Activated naive CD4-positive, alpha-beta T cell treated with anti-CD3 and anti-CD28 coated beads, Interleukin-2, amount 50 U/mL, for 16 hours (primary cell): ENCODE measurements at places on chromosomes 4 and X.
A peak's percentile ranks its signal among the peaks of the same experiment; 100 is the strongest.

- no peak for DNase-seq
Measured at GRCh38 chr4:80419946-80420345, 84.4 kb downstream of the CFAP299 start.

DNA sequence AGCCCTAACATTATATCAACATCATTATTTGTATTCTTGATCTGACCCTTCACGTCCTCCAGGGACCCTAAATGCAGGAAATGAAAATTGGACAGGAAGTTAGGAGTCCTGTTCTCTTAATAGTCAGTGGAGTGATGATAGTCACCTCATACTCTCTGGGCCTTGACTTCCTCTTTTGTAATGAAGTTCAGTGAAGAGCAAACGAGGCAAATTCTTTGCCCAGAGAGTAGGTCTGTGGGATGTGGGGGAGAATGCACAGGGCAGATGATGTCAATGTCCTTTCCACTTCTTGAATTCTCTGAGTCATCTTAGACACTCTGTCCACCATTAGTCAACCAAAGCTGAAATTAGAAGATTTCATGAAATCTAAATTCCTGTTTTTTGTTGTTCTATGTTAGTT is 17.1 kb upstream of the GPRIN3 start:
- no peak for DNase-seq

- DNase-seq: no peak
Measured at GRCh38 chrX:37802028-37802427, 22.2 kb downstream of the CYBB start.

- no peak for DNase-seq
Measured at GRCh38 chr4:78510681-78511080, 40.9 kb upstream of the ANXA3 start.

- DNase-seq: peak; percentile 80
Measured at GRCh38 chr4:10457255-10457801, at the start of gene ZNF518B. ZNF518B (minus strand) TSS chr4:10457426; CDS start chr4:10446328, 11,098 bp downstream.

GRCh38 chrX:114903618-114904017 is 113.8 kb downstream of the IL13RA2 start:
- no peak for DNase-seq

- no peak for DNase-seq
Measured at GRCh38 chrX:13721819-13722519, 12.5 kb downstream of the TRAPPC2 start.

DNA sequence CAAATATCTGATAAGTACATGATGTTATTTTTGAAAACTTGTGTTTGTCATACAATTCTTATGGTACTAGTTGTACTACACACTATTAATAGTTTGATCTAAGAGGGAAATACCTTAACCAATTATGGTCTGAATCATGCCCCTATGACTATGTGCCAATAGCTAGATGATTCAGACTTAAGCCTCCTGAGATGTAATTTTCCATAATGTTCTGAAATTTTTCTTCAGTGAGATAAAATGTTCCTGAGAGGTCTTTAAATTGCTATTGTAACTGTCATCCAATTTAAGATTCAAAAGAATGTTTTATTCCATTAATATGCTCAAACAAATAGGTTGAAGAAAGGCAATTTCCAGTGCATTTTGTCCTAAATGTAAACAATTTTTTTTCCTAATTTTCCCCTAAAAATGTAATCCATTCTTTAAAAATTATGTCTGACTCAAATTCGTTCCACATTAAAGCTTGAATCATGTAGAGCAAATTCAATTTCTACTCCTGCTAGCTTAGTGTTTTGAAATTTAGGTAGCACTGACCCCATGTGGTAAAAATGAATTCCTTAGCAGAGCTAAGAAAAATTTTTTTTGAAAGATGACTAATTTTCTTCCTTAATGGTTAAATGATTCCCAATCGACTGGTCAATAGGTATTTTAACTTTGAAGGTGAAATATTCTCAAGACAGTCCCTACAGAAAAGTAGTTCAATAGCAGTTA is 49.1 kb downstream of the APOOL start:
- no peak for DNase-seq

- DNase-seq: no peak
Measured at GRCh38 chr4:176729489-176729888, 63.2 kb downstream of the VEGFC start.

GRCh38 chr4:97116511-97116910 is 1026.8 kb downstream of the STPG2 start:
- no peak for DNase-seq

- no peak for DNase-seq
Measured at GRCh38 chrX:16629909-16630308, 20.0 kb upstream of the S100G start.

- no peak for DNase-seq
Measured at GRCh38 chrX:17758382-17758781, 21.1 kb downstream of the SCML1 start.

- DNase-seq: no peak
Measured at GRCh38 chrX:100654261-100654660, 10.3 kb downstream of the SRPX2 start.

DNA sequence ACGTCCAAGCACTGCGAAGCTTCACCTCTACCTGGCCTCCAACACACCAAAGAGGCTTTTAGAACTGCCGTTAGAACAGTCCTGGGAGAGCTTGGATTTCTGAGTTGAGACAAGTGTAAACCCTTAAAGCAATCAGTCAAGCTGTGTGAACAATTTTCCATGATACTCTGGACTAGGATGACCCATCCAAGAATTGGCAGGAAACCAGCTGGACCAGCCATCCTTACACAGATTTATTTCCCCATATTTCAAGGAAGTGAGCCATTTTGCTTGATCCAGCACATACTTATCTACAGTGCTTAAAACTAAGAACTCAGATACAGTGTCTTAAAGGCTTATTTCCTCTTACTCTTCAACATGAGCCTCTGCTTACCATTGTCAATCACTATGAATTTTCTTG is 340.7 kb upstream of the HS3ST1 start:
- no peak for DNase-seq

DNA sequence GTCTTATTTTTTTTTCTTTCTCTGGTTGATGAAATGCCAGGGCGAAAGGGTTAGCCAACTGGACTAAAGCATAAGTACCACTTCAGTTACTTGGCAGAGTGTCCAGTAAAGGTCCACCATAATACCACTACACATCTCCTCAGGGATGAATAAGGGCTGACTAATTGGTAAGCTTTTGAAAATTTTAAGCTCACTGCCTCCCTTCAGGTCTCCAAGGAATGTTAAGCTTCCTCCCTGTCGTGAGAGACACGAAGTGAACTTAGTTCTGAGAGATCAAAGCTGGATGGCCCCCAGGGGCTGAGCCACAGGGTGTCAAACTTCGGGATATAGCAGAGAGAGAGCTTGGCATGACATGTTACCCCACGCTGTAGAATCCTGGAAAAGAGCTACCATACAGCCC is 111.4 kb downstream of the VSIG4 start:
- no peak for DNase-seq

DNA sequence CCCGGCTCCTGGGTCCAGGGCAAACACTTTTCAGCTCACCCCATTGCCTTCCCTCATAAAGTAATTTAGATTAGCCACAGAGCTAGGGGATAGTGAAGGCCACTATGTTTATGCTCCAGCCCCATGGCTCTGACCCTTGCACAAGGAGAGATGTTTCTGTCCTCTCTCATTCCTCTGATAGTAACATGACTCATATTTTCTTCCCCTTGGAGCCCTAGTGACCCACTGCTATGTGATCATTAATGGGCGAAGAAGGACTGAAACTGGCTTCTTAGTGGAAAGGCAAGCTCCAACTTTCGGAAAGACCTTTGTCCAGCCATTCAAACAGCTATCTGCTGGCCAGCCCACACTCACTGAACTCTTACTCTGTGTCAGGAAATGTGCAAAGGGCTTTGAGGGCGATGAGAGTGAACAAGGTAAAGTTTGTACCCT is 12.3 kb downstream of the CLDN2 start:
- DNase-seq: no peak

DNA sequence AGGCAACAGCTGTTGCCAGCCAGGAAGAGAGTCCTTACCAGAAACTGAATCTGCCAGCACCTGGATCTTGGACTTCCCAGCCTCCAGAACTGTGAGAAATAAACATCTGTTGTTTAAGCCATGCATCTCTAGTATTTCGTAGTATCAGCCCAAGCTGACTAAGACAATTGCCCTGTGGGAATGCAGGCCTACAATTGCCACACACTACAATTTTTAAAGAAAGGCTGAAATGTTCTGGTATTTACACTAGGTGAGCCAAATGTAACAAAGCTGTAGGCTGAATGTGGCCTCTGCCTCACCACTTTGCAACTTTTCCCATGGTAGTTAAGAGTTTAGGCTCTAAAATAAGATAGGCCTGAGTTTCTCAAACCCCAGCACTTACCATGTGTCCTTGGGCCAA is 59.1 kb downstream of the SPATA18 start:
- no peak for DNase-seq

DNA sequence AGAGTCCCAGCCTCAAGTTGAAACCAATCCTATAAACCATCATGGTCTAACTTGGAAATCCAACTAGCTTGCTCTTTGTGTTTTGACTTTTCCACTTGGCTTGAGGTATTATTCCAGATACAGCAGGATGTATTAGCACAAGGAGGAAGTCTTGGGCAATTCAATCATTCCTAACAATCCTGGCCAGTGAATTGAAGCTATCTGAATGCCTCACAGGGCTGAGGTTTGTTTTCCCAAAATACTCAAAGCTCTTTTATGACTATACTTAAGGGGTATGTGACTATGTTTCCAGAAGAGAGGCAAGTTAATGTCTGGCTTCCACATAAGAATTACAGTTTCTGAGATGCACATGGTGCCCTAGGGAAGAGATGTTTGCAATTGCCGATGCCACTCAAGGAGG is 66.8 kb upstream of the SH3RF1 start:
- no peak for DNase-seq

GRCh38 chr4:140427919-140428471 is 547 bp upstream of the CLGN start:
- no peak for DNase-seq

GRCh38 chrX:22268706-22269105 is 4.0 kb upstream of the CBLL2 start:
- DNase-seq: no peak

DNA sequence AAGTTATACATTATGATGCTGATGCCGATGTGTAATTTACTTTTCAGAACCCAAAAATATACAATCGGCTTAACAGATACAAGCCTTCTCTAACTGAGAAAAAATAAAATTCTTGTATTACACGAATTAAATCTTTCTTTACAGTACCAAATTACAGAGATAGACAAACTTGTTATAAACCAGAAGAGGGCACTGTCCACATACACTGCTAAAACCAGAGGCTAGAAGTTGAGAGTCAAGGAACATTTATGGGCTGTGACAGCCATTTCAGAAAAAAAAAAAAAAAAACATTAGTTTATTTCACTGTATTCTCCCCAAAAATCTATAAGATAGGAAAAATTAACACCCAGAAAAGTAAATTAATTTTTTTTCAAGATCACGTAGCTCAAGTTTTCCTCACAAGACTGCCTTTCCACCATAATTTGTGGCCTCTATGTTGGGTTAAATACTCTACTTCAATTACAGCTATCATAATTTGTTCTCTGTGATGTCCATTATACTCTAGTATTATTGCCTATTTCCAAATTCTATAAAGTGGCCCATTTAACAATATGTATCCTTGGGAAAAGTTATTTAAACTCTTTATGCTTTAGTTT is 12.0 kb downstream of the EREG start:
- DNase-seq: no peak

- no peak for DNase-seq
Measured at GRCh38 chr4:126697748-126698147, 935.0 kb upstream of the INTU start.

DNA sequence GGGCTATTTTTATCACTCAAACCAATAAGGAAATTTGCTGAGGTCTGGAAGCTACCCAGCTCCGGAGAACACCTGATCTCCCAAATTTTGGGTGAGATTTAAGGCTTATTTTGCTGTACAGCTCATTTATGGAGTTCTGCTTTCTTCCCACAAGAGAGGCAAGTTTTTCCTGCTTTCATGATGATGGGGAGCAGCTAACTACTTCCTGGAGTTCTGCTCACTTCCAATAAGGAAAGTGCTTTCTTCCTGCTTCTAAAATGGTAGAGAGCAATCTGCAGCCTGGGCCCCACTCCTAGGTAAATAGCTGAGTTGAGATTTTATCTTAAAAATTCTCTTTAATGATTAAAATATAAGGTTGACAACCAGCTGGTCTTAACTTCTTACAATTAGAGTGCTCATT is 606.0 kb upstream of the HTR2C start:
- DNase-seq: no peak

DNA sequence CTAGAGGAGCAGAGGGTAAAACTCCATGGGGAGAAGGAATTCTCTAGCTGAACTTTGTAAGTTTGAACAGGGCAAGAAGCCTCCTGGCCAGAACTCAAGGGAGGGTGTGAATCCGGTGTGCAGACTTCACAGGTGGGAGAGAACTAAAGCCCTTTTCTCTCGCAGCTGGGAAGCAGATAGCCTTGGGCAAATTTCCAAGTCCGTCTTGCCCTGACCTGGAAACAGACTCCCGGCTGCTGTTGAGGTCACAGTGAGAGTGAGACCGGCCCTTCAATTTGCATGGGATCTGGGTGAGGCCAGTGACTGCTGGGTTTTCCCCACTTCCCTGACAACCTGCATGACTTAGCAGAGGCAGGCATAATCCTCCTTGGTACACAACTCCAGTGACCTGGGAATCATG is 94.5 kb upstream of the ZNF827 start:
- DNase-seq: no peak

DNA sequence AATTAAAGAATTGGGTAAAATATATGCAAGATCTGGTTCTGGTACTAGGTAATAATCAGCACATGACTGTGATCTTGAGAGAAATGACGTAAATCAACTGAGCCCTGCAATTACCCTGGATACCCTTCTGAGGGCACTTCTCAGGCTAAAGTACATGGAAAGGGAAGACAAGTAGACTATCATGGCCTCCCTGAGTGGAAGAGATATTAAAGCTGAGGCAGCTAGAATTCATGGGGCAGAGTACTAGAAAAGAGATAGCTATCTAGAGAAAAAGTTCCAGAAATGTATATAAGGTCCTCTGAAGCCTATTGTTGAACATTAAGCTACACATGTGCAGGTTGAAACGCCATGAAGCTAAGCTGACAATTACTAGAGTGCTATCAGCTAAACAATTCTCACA is 249.6 kb downstream of the NKX6-1 start:
- DNase-seq: no peak

DNA sequence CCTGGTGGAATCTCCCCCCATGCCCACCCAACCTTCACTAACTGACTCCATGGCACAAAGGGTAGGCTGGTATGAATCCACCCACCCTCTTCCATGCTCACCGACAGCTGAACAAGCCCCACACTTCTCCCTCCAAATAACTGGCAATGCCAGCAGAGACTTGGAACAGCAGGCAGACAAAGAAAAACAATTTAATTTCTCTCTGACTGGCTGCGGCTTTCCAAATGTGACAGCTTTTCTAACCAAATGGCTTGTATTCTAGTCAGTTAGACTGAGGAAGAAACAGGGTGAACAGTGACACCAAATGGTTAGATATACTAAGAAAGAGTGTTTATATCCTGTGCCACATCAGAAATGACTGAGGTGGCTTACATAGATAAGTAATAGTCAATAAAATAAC is 199.3 kb upstream of the ADAMTS3 start:
- DNase-seq: no peak
